ENCODE measurements at places on chromosomes 6 and 20. TPM values are rescaled to one million over a fixed set of nuclear protein-coding genes. Genes with fewer than 3 reads are reported as not detected.

The PNRC1 gene
- polyA plus RNA-seq, result 5.6 TPM

The DAAM2 gene
- polyA plus RNA-seq, result 39.7 TPM

The TP53TG5 gene
- polyA plus RNA-seq, result not detected

The SNAP91 gene
- polyA plus RNA-seq, result not detected

The GPR63 gene
- 0.38 TPM for polyA plus RNA-seq

The CLIC5 gene
- not detected for polyA plus RNA-seq

The ENPP5 gene
- polyA plus RNA-seq, result not detected

The OR12D1 gene
- not detected for polyA plus RNA-seq

The SLC52A3 gene
- not detected for polyA plus RNA-seq

The SLC29A1 gene
- 34.1 TPM for polyA plus RNA-seq

The PSMB8 gene
- 79.6 TPM for polyA plus RNA-seq

The ZSCAN9 gene
- polyA plus RNA-seq, result 11.7 TPM

The TAGAP gene
- not detected for polyA plus RNA-seq
